ENCODE measurements at places on chromosomes 5 and 9. TPM values are rescaled to one million over a fixed set of nuclear protein-coding genes. Genes with fewer than 3 reads are reported as not detected.

SPATA31D4 gene
- not detected for total RNA-seq

DNA sequence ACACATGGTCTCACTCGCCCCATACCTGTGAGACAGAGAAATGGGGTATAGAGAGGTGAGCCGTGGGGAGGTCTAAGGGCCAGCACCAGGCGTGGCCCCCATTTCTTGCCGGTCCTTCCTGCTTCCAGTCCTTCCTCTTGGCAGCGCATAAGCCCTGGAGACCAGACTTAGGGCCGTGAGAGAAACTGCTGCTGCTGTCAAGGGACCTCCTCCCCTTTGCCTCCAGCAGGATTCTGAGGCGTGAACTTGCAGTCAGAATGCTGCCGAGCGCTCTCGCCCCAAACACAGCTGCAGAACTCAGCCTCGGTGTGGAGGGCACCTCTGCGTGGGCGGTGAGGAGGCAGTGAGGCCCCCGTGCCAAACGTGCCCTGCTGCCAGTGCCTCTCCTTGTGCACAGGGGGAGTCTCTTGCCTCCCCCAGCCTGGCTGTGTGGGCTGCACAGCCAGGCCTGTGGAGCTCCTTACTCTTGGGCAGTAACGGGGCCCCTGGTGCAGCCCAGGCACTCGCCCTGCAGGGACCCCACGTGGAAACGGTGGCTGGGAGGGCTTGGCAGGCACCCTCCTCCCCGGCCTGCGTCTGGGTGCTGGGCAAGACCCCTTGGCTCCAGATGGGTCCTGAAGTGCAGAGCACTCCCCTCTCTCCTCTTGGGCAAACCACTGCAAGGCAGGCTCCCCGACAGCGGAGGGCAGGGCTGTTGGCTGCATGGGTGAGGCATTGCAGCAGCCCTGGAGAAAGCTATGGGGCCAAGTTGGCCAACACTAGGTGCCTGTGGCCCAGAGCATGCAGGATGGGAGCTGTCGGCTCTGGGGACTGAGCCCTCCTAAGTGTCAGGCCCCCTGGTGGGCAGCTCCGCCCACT lies 85.4 kb downstream of the RXRA start:
- no peak overlapping the region for H3K4me3 ChIP-seq
- no peaks in the 10 kb centered on the region for H3K27me3 ChIP-seq
- no peak overlapping the region for H3K27ac ChIP-seq
- DNase-seq, result no peak

DNA sequence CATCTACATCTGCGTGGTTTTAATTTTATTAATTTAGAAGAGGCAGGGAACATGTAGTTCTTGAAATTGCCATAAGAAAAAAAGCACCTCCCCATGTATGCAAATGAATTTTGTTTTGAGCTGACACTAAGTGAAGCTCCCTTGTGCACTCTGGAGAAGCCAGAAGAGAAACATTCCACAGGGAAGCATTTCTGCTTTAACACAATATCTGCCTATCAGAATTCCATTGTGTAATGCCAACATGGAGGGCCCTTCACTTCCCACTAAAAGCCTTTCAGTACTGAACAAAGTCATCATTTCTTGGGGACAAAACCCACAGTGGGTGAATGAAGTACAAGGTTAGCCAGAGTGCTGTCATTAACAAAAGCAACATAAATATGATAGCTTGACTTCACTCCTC lies 59.7 kb downstream of the PRELID2 start:
- DNase-seq, result no peak
- no peak overlapping the region for H3K4me3 ChIP-seq
- no peaks in the 10 kb centered on the region for H3K4me1 ChIP-seq
- H3K27me3 ChIP-seq, result no peaks in the 10 kb centered on the region
- H3K36me3 ChIP-seq, result no peaks in the 10 kb centered on the region
- H3K27ac ChIP-seq, result no peak overlapping the region

GRCh38 chr9:131500377-131500776 lies 2.3 kb upstream of the POMT1 start:
- DNase-seq, result no peak
- no peaks in the 10 kb centered on the region for H3K27me3 ChIP-seq
- peaks cover 43% of the 10 kb centered on the region for H3K36me3 ChIP-seq
- H3K4me3 ChIP-seq, result no peak overlapping the region

DNA sequence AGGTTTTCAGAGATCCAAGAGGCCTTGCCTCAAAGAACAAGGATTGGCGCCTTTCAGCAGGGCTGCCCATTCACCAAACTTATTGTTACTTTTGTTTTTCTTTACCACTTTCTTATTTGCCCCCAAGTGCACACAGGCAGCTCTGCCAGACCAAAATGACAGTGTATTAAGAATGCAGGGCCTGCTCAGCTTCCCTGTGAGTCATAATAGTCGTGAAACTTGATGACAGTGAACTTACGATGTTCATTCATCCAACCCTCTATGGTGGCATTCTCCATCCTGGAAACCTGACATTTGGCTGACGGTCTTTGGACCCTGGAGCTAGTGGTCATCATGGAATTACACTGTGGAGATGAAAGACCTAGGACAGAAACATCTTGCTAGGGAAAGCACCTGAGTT lies 44.3 kb downstream of the UBE2QL1 start:
- H3K4me1 ChIP-seq, result peaks cover 26% of the 10 kb centered on the region
- no peak overlapping the region for H3K27ac ChIP-seq
- no peaks in the 10 kb centered on the region for H3K27me3 ChIP-seq
- H3K36me3 ChIP-seq, result no peaks in the 10 kb centered on the region
- no peak for DNase-seq

Measured in liver (tissue), 10 donors.